ENCODE measurements at places on chromosomes 13 and 19.

GRCh38 chr19:18157465-18158063, 4.6 kb downstream of the PIK3R2 start:
- DNase-seq: no peak

- peak; percentile 88 for DNase-seq
These were observed 3.5 kb upstream of the SBNO2 start for GRCh38 chr19:1177322-1178114.

DNA sequence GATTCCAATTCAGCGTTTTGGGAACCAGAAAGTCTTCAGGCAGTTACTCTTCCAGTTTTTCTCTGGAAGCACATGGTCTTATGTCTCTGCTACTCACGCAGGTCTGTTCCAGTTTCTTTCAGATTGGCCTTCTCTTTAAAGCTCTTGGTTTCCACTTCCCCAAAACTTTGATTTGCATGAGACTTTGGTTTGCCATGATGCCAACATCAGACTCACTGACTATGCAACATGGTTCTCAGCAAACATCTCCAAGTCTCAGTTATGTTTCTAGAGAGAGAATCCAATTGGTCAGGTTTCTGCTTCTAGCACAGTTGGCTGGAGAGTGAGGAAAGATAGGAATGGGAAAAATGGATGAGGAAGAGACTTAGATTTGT, 3.1 kb downstream of the AKAP11 start:
- no peak for DNase-seq

DNA sequence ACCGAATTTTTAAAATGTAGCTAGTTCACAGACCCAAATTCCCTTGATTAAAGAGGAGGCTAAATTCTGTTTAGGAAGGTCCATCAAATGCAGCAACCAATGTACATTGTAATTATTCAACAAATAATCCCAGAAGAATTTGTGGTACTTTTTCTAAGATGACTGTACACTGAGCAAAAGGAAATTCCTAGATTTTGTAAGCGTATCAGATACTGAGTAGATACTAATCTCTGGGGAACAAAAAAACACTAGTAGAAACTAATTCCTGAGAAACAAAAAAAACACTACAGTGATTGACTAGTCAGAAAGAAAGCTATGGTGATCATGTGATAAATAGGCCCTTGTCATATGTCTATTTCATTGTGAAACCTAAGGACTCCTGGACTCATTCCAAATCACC, 246.1 kb downstream of the PCDH17 start:
- DNase-seq: no peak

DNA sequence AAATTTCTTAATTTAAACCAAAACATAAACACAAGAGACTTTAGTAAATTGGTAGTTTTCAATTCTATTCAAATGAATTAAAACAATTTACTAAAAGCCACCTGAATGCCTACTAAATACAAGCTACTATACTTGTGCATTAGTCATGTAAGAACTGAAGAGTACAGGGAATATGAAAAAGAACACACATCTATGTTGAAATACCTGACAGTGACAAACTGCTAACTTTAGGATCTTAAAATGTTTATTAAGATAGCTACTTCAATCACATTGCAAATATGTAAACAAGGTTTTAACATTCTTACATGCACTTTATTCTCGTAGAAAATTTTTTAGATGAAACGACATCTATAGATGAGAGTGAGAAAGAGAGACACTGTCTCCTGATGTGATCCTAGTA, 4.1 kb downstream of the SPRYD7 start:
- no peak for DNase-seq

GRCh38 chr19:19206938-19207337, 3.7 kb upstream of the NR2C2AP start:
- DNase-seq: no peak

DNA sequence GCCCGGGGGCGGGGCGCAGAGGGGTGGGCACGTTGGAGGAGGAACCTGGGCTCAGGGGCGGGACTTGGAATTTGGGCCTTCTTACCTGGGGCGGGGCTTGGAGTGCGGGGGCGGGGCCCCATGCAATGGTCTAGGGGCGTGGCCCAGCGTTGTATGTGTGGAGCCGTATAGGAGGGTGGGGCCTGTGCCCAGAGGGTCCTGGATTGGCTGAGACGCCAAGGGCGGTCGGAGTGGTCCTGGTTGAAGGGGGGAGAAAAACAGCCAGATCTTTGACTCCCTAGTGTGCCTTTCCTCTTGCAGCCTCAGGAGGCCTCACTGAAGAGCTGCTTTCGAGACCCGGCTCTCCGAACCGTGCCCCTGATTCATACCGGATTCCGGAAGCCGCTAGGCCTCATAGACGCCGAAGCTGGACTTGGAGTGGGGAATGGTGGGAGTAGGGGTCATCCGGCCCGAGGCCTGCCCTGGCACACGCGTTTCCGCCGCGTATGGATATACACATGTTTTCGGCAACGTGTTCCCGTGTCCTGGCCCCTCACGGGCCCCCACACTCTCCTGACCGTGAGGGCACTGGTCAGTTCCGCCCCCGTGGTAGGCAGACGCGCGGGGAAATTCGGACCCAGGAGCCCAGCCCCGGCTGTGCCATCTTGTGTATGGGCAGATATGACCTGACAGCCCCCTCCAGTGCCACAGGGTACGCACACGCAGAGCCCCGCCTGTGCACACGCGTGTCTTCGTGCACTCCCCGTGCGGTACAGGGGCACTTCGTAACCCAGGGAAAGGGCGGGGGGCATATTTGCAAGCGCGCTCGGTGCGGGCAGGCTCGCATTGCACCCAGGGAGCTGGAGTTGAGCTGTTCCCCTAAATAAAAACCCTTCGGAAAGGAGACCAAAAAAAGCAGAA, 661 bp upstream of the PRR12 start:
- peak; percentile 95 for DNase-seq

DNA sequence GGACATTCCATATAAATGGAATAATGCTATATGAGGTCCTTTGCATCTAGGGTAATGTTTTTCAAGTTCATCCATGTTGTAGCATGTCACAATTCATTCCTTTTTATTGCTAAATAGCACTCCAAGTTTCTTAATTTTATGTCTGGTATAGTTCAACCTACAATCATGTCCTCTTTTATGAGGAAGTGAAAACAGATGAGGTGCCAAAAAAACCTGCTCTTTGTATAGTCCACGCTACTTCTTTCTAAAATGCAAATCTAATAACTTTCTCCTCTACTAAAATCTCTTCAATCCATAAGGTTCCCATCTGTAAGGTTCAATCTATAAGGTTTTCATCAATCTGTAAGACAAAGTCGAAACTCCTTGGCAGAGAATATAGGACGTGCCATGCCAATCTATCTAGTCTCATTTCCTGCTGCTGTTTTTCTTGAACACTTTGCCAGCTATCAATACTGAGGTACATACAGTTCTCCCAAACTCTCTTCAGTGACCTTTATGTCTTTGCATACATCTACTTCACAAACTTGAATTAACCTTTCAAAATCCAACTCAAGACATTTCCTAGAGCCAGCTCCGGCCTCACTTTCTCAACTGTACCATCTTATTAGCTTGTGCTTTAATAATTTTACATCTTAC, 33.7 kb downstream of the INTS6 start:
- DNase-seq: no peak

DNA sequence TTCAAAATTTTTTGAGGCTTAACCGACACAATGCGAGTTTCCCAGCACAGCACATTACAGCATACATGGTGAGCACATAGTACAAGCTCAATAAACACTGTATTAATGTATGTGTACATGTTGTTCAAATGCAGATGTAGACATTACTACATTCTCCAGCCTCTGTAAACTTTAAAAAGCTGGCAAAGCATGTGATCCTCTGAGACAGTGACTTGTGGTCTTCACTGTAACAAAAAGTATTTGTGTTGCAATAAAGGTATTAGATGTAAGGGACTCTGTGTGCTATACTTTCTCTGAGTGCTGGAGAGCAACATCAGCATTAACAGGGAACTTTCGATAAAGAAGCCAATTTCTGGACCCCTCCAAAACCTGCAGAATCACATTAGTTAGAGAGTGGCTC, 46.4 kb upstream of the ZNF254 start:
- DNase-seq: no peak

DNA sequence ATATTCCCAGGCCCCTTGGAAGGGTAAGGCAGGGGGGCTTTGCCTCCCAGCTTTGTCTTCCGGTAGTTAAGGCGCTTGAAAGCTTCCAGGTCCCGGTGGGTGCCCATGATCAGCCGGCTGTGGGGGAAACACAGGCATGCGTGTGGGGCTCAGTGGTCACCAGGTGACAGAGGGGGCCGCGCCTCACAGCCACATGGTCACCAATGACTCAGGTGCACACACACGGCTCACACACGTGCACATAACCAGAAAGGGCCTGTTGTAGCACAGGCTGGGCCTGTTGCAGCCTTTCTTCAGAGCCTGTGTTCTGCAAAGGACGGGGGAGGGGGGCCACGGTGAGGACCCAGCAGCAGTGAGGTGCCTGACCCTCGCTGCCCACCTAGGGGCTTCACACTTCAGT, 5.9 kb downstream of the NANOS3 start:
- DNase-seq: no peak

DNA sequence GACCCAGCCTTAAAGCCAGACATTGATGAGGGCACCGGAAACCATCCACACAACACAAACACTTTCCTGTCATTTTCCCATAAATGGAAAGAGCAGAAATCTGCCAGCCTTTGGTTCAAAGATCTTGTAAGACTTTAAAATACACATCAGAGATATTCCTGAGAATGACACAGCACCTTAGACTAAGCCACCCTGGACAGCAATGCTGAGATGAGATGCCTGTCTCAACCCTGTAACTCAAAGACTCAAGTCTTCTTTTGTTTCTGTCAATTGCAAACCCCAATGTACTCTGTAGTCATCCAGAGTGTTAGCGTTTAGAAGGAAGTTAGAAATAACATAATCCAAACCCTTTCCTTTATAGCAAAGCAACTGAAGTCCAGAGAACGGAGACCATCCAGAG, 119.2 kb downstream of the CCNA1 start:
- DNase-seq: no peak
